Stimulated activated CD8-positive, alpha-beta memory T cell treated with anti-CD3 and anti-CD28 coated beads, Interleukin-7, amount 100 ng/mL, for 24 hours (primary cell): ENCODE measurements at places on chromosomes 2 and 18.

GRCh38 chr2:48738806-48739205, 16.7 kb downstream of the LHCGR start:
- no peak for DNase-seq

GRCh38 chr2:107036293-107036692, 150.3 kb upstream of the ST6GAL2 start:
- no peak for DNase-seq

DNA sequence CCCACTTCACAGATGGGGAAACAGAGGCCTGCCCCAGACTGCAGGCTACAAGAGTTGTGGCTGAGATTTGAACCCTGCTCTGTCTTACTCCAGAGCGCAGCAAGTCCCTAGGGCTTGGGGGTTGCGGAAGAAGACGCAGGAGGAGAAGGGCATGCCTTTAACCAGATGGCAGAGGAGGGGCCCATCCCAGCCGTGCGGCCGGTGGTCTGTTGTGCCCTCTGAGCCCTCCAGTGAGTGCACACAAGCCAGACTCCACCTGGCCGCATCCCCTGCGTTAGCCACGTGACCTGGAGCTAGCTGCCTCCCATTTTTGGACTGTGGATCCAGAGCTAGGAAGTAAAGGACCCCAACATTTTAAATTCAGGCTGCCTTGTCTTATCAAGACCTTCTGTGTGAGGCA, 2.8 kb downstream of the KCNIP3 start:
- no peak for DNase-seq

DNA sequence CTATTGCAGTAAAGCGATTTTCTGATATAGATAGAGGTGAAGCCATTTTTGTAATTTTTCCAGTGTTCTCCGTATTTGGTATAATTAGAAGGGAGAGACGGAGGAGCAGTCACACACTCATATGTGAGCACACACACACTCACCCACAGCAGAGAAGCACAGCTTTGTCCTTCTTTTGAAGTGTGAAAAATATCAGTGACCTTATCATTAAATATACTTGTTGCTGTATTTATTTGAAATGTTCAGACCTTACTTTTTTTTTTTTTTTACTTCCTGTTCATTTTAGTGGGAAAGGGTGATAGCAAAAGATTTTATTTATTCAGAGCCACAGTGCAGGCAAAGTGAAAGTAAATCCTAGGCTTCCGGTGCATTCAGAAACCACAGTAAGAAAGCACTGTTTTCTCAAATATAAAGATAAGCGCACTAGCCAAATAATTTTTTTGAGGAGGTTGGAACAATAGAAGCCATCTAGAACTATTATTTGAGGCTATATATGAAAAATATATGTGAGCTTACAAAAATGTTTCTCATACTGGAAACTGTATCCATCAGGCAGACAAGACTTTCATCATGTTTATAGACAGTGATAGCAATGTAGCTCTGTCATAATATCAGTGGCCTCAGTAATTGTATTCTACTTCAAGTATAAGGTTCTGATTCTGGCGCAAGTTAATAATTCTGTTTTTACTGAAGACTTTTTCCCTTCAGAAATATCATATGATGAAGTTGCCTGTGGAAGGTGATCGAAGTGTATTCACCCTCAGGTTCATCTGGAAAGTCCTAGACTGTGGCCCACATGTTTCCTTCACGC, 37.2 kb downstream of the TSHZ1 start:
- DNase-seq, result no peak

DNA sequence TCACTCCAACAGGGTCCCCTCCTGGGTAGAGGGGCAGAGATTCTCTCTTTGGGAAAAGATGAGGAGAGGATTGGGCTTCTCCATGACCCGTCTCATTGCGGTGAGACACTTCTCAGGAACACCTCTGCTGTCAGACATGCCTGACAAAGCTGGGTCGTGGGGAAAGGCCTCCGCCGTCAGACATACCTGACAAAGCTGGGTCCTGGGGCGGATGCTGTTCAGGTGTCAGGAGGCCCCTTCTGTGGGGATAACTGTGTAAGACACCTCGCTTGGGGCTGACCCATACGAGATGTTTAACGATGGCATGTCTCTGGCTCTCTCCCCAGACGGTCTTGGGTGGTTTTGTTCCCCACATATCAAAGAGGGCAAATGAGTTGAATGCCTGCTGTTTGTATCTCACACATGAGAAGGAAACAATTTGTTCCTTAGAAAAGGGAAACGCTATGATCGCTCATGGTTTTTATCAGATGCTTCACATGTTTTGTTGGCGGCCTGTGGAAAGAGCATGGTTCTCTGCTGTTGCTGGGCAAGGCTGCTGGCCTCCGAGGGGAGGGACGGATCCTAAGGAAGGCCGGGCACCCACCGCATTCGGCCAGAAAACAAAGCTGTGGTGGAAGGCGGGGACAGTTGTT, 40.8 kb upstream of the PXDN start:
- no peak for DNase-seq

- DNase-seq, result no peak
Measured at GRCh38 chr2:26579025-26579722, 62.0 kb downstream of the CIB4 start.

DNA sequence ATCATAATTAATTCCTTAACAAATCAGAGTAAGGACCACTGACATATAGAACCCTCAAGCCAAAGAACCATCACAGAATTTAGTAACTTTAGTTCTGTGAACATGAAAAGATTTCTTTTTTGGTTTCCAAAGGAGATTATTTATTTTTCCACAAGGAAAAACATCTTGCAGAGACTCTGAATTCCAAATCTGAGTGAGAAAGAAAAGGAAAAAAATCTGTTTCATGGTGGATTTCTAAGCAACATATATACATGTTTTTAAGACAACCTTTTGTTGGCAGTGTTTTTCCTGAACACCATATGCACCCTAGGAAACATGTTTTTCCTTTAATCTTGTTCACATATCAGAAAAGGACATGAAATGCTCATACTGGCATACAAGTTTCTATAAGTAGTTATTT, 149.8 kb downstream of the AGPS start:
- DNase-seq, result no peak

GRCh38 chr2:85865539-85866164, 23.1 kb downstream of the ST3GAL5 start:
- DNase-seq, result no peak

GRCh38 chr18:8084160-8084559, 517.0 kb downstream of the PTPRM start:
- no peak for DNase-seq

DNA sequence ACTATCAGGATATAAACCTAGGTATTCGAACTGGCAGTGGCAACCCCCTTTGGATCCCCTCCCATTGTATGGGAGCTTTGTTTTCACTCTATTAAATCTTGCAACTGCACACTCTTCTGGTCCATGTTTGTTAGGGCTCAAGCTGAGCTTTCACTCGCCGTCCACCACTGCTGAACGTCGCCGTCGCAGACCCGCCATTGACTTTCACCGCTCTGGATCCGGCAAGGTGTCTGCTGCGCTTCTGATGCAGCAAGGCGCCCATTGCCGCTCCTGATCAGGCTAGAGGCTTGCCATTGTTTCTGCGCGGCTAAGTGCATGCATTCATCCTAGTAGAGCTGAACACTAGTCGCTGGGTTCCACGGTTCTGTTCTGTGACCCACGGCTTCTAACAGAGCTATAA, 69.1 kb downstream of the LCLAT1 start:
- no peak for DNase-seq

DNA sequence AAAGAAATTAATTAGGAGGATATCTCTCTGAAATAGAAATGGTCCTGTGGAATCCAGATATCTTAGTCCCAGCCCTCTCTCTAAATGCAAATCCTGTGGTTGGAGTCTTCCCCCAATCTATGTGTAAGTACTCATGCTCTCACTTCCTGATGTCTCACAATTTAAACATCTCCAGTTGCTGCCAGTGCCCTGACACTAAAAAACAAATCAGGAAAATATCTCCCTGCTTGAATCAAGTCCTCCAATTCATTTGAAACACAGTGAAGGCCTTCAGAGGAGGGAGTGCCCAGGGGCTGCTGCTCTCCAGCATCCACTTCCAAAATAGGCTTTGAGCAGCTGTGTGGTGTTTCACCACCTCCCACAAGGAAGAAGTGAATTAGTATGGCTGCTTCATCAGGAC, 413.8 kb downstream of the RAD51AP2 start:
- no peak for DNase-seq

DNA sequence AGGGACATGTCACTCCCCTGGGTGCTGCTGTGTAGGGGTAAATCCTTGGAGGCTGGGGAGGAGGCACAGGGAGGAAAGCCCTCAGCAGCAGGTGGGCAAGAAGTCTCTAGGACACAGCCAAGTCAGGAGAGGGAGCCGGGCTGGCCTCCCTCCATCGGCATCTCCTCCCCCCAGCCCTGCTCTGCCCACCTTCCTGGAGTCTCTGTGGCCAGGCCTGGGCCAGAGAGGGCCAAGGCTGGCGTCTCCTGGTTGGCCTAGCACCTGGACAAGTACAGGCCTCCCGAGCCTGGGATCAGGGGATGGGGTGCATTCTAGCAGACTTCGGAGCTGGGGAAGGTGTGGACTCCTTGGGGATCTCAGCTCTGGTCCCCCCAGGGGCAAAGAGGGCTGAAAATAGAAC, 1.8 kb downstream of the SPEG start:
- DNase-seq, result no peak

DNA sequence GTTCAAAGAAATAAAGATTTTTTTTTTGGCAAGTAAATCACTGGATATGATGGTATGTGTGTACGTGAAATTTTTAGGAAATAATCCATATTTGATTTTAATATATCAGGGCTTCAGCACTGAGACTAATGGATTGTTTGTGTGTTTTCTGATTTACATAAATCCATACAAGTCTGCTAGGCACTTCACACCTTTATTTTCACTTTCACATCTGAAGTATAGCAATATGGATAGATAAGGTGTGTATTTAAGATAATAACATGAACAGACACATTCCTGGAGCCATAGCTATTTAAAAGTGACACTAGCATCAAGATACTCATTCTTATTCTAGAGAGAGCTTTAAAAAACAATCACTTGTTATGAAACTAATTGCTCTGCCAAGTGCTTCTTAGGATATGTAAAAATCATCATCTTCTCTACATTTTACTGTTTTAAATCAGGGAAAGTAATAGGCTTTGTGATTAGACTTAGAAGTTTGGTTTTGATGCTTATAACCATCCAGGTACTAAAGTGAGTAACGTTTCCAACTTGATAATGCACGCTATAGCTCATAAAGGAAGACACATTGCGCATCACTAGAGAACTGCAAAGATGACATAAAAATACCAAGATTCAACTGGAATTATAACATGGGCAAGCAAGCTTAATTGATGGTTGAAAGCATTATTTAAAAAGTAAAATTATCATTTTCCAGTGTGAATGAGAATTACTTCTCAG, 208.9 kb downstream of the ZEB2 start:
- DNase-seq, result no peak

DNA sequence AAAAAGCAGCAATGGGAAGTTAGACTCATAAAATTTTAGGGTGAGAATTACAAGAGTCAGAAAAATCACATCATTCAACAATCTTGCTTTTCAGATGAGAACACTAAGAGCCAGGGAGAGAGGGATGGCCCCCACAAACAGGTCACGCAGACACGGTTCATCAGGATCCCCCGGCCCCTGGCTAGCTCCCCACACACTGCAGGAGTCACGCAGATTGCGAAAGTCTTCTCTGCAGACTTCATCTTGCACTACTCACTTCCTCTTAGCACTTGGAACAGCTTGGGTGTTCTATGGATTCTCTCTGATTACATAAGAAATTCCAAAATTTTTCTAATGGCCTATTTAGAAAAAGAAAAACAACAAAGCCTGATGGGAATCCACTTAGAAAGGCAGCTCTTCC, 21.6 kb upstream of the SULT1C2 start:
- DNase-seq, result no peak

DNA sequence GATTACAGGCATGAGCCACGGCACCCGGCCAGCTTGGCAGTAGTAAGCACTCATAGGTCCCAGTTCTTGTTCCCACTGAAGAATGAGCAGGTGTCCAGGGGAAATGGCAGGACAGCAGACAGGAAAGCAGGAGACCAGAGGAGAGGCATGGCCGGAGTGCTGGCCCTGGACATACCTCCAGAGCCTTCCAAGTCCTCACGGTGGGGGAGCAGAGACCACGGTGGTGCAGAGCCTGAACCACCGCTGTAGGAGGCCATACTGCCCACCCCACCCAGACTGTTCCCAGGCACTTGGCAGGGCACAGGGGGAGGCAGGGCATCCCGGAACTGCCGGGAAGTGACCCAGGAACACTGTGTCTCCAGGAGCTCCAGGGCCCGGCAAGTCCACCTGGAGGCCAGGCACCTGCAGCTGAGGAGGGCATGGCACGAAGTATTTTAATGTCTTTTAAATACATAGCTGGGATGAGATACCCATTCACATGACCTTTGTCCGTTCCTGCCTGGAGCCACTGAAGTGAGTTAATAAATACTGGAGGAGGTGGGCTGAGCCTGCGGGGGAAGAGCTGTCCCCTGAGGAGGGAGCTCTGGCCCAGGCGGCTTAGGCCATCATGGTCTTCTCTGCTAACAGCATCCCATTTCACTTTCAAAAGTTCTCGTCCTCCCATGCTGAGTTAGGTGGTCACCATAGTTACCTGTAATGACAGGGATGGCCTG, 49.7 kb upstream of the TFCP2L1 start:
- DNase-seq, result no peak

DNA sequence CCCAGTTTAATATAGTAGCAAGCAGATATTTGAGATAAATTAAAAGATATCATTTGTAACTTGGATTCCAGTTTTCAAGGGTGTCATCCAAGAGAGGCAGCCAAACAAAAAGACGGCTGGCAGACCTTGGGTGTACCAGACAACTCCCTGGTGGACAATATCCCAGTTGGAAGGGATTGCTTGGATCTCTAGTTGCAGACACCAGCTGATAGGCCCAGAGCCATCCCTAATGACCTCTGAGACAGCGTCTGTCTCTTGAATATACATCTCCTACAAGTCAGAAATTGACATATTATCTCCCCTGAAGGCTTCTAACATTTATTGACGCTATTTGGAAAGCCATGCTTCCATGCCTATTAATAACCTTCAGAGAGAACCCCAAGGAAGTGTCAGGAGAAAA, 67.7 kb downstream of the ACVR1 start:
- DNase-seq, result no peak

- DNase-seq, result no peak
Measured at GRCh38 chr18:76875390-76876325, 53.3 kb downstream of the ZNF236 start.

- no peak for DNase-seq
Measured at GRCh38 chr2:36453652-36454051, 98.1 kb downstream of the CRIM1 start.

GRCh38 chr2:43026426-43027096, 199.8 kb downstream of the ZFP36L2 start:
- DNase-seq, result no peak

- DNase-seq, result no peak
Measured at GRCh38 chr2:189144700-189145211, 34.8 kb downstream of the COL5A2 start.

DNA sequence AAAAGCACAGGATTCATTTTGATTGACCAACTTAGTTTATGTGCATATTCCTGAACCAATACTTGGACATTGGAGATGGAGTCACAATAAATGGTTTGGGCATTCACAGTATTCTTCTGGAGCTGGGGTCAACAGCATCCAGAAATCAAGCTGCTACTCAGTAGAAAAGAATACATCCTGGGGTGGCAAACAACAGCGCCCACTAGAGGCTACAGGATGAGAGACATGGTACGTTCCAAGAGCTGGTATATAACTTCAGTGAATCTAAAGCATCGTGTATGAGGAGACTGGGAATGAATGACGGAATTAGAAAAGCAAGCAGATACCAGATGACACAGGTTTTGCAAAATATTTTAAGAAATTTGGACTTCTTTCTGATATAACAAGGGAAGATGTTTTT, 142.9 kb upstream of the FIGN start:
- no peak for DNase-seq

GRCh38 chr2:26449278-26450030, 28.5 kb downstream of the OTOF start:
- DNase-seq, result no peak
